Stomach (tissue), 19 donors: ENCODE measurements at places on chromosomes 1 and 21. TPM values are rescaled to one million over a fixed set of nuclear protein-coding genes. Genes with fewer than 3 reads are reported as not detected.

DNA sequence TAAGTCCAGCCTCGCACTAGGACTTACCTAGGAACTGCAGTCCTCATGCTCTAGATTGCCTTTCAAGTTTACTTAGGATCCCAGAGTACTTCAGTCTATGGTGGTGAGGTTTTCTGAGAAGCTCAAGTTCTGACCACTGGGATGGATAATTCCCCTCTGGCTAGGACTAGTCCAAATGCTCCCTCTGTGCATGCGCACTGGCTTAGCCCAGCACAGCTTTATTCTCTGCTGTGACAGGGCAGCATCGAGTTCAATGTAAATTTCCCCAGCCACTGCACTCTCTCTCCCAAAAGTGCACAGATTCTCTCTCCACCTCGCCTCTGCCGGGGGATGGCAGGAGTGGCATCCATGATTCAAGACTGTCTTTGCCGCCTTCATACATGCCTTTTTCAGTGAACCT is 241.6 kb downstream of the ZNF326 start:
- no peak for DNase-seq

- peak; percentile 81 for DNase-seq
Measured at GRCh38 chr1:222711319-222712252, 705 bp downstream of the AIDA start.

GRCh38 chr1:205746757-205747412 is 3.1 kb downstream of the NUCKS1 start:
- no peak for DNase-seq

DNA sequence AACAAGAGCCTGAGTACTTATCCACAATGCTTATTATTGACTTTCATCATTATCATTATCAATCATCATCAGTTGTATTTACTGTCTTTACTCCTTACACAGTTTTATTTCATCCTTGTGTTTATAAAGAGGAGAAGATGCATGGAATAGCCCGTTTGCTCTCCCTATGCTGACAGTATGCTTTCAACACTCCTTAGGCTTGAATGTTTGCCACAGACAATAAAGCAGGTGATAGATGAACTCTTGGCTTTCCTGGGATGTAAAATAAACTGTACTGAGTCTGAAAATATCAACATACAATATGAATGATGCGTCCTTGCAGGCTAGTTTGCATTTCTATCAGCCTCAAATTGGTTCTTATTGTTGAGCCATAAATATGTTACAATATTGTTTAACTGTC is 891.8 kb upstream of the NCAM2 start:
- peak; percentile 2 for DNase-seq

GRCh38 chr1:145708063-145708462 is 895 bp upstream of the PDZK1 start:
- no peak for DNase-seq

- peak; percentile 37 for DNase-seq
Measured at GRCh38 chr1:36463463-36463802, 751 bp downstream of the MRPS15 start.

GRCh38 chr1:64042331-64043100 is 160.9 kb upstream of the UBE2U start:
- DNase-seq: peak; percentile 87

GRCh38 chr1:222358100-222358499 is 189.8 kb downstream of the HHIPL2 start:
- no peak for DNase-seq

DNA sequence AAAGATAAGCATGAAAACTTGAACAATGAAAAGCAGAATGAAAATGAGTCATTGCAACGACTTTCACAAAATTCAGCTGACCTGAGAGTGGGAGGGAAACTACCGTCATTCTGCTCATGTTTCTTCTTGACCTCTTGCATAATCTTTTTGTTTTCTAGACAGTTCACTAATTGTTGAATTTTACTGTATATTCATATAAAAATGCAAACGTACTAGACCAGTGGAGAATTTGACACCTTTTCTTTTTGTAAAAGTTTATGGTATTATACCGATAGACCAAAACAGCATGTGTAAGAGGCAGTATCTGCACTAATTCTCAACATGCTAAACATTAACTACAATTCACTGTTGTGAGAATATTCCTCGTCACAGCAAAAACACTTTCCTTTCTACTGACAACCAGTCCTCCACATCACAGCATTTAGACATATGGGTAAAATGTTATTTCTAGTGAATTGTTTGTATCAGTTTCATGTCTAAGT is 137.8 kb downstream of the GREM2 start:
- DNase-seq: peak; percentile 47

DNA sequence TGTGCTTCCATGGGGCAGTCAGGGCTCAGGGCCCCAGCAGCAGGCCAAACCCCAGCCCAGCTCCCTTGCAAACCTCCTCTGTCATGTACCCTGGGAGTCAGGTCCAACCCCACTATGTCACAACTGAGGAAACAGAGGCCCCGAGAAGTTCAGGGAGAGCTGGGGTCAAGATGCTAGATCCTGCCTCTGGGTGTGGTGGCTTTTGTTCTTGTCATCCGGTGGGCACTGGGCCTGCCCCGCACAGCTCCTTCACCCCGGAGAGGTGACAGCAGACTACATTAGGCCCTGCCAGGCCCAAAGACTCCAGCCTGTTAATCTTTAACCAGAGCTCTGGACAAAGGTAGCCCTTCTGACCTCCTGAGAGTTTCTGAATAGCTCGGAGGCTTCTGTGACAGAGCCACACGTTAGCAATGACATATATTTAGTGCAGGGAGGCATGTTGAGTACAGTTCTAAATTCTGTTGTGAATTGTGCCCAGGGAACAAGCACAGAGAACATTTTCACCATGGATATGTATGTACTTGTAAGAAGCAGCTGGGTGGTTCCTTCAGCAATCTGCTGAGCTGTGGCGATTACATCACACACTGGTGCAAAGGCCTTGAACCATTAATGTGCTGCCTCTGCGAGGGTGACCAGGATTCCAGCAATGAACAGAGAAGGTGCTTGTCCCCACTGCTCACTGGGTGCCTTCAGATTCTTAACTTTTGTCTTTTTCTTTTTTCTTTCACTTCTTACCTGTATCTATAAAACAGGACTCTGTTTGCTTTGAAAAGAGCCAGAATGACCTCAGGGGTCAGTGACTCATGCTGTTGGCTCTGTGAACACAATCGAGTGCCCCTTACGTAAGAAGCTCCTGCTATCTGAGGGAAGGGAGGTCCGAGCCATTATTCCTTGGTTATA is 102.8 kb downstream of the RHOU start:
- peak; percentile 80 for DNase-seq

DNA sequence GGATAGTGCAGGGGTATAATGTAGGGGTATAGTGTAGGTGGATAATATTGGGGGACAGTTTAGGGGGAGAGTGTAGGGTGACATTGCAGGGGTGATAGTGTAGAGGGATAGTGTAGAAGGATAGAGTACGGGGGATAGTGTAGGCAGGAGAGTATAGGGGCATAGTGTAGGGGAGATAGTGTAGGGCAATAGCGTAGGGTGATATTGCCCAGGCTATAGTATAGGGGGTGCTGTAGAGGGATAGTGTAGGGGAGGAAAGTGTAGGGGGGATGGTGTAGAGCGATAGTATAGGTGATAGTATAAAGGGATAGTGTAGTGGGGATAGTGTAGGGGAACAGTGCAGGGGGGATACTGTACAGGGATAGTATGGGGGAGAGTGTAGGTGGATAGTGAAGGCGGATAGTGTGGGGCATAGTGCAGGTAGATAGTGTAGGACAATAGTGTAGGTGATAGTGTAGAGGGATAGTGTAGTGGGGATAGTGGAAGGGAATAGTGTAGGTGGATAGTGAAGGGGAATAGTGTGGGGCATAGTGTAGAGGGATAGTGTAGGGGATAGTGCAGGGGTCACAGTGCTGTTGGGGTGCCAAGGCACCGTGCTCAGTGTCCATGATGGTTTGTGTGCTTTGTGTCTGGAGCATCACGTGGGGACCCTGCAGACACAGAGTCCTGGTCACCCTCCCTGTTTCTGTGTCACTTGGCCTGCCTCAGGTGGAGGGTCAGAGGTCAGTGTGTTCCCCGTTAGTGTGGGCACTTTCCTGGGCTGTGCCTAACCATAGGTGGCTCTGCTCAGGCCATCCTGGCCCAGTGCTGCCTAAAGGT is 10.5 kb upstream of the ARF1 start:
- DNase-seq: no peak

- DNase-seq: no peak
Measured at GRCh38 chr1:244782056-244782455, 53.4 kb upstream of the COX20 start.

- DNase-seq: no peak
Measured at GRCh38 chr1:53341961-53342707, 14.3 kb upstream of the LRP8 start.

DNA sequence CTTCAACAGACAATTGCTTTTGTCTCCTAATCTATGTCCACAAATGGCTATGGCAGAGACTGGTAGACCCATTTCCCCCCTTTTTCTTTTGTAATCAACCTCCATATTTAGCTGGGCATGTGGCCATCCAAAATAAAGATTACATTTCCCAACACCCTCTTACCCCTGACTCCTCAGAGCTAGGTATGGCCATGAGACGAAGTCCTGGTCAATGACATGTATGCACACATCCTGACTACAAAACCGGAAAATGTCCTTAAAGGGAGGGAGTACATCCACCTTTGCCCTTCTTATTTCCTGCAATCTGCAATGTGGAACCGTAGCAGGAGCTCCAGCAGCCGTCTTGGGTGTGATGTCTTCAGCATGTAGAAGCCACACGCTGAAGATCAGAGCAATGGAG is 36.2 kb upstream of the RCSD1 start:
- no peak for DNase-seq

DNA sequence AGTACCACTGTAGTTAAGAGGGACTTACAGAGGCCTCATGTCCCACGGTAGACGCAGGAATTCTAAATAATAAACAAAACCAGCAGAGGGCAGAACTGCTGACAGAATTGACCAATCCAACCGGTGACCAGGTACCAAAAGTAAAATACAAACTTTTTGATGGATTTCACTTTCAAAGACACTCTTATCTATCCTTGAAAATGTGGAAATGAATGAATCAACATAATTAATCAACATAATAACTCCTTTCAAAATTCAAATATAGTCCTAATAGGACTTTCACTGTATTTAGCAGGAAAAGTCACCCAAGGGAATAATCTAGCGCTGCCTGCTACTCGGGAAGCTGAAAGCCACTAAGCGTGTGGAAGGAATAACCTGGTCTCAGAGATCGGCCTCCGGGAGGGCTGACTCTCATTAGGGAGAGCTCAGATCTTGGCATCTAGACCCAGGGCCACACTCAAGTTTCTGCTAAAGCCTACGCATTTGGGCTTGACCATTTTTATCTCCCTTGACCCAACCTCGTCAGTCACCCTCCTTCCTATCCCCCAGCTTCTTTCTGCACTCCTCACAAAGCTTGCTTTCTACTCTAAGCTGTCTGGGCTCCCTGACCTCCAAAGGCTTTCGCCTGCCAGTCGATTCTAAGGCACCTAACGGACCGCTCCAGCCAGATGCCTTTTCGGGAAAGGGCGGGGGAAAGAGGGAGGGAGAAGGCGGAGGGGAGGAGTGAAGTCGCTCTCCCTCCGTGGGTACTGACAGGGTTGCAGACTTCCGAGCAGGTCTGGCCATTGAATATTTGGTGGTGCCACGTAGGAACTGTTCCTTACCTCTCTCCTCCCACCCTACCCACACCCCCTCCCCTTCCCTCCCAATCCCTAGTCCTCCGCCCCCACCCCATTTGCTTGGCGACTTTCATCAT is 1.6 kb downstream of the COL11A1 start:
- DNase-seq: no peak

GRCh38 chr1:223413216-223413615 is 20.0 kb downstream of the CCDC185 start:
- no peak for DNase-seq

GRCh38 chr1:204081164-204081790 is 8.4 kb downstream of the SOX13 start:
- no peak for DNase-seq

RAP1GAP gene
- 22.3 TPM for total RNA-seq

PRELP gene
- total RNA-seq: 6.7 TPM

OLIG2 gene
- not detected for total RNA-seq

KIF26B gene
- 3.2 TPM for total RNA-seq

SLC25A34 gene
- total RNA-seq: 3.6 TPM

CD1D gene
- total RNA-seq: 2.6 TPM

DCST1 gene
- total RNA-seq: not detected

OR2L13 gene
- total RNA-seq: not detected

AGMAT gene
- total RNA-seq: 4.6 TPM

GJA4 gene
- not detected for total RNA-seq
